A549 (cell line): ENCODE measurements at places on chromosomes 1 and 21. TPM values are rescaled to one million over a fixed set of nuclear protein-coding genes. Genes with fewer than 3 reads are reported as not detected.
A peak's percentile ranks its signal among the peaks of the same experiment; 100 is the strongest.

GRCh38 chr1:197606168-197606845 lies 169.0 kb downstream of the DENND1B start:
- no peak for DNase-seq

DNA sequence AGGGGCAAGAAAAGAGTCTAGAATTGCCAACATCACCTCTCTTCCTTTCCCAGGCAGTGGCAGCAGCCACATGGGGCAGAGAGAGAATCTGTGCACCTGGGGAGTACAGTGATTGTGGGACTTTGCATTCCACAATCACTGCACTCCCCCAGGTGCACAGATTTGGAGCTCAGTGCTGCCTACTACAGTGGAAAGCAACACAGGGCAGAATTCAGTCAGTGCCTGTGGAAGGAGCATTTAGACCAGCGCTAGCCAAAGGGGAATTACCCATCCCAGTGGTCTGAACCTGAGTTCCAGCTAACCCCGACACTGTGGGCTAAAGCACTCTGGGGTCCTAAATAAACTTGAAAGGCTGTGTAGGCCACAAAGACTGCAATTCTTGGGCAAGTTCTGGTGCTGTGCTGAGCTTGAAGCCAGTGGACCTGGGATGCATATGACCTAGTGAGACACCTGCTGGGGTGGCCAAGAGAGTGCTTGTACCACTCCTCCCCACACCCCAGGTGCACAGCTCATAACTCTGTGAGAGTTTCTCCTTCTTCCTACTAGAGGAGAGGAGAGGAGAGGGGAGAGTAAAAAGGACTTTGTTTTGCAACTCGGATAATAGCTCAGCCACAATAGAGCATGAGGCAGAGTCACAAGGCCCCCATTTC lies 50.3 kb downstream of the NUP210L start:
- no peak for DNase-seq

- no peak for DNase-seq
Observed at GRCh38 chr1:44238660-44239059, 25.4 kb downstream of the DMAP1 start.

L1TD1 gene
- polyA plus RNA-seq = not detected in 3 replicates

SPRR2F gene
- not detected in 3 replicates for polyA plus RNA-seq

DNA sequence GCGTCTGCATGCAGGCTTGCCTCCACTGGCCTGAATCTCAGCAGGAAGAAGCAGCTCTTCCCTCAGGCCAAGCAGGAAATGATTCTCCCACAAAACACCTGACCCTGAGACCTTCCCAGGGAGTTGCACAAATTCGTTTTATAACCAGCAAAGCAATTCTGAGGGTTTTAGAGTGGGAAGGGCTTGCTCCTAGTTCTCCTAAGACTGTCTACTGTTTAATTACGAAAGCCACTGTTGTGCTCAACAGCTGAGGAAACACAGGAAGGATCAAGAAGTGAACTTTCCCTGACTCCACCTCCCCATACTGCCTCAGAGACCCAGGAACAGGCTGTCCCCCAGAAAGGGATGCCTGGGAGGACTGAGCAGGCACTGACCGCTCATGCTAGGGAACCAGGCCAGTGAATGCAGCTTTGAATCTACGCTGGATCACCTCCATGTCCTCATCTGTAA lies 37.0 kb upstream of the PUM1 start:
- peak; percentile 28 for DNase-seq

DNA sequence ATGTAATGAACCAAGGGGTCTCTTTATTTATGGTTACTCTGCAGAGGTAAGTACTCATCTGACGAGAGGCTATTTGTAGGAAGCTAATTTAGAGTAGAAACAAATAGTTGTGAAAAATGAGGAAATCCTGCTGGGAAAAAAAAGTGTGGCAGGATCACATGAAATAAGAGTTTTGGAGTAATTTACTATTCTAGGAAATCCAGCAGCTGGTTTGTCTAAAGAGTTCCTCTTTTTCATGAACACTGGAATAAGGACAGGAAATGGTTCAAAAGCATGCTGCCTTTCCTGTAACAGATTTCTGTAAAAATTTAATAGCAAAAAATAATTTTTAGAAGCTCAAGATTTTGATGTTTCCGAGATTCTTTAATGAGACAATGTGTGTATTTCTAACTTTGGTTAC lies 177.3 kb downstream of the CHRM3 start:
- no peak for DNase-seq

- DNase-seq = no peak
Observed at GRCh38 chr1:179031855-179032513, 6.3 kb downstream of the FAM20B start.

DNA sequence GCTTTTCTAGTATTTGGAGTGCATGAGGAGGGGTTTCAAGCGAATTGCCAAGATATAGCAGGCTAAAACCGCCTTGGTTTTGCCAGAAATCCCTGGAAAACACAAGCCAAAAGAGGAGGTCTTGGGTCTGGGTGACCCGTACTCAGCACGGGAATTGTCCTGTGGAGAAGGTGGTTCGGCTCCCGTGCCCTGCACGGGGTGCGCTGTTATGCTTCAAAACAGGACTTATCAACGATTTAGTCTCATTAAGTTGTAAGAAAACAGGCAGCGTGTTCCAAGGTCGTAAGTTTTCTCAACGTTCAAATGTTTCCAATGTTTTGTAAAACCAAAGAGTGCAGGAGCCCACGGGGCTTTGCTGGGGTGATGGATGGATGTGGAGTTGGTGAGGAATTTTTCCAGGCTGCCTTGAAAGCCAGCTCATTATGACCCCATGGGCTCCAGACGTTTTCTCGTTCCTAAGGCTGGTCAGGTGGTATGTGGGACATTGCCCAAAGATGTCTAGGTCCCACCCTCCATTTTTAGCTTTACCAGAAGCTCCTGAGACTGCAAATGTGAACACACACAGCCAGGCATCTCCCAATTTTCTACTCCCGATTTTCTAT lies 75.4 kb upstream of the CLDN14 start:
- DNase-seq = no peak

DNA sequence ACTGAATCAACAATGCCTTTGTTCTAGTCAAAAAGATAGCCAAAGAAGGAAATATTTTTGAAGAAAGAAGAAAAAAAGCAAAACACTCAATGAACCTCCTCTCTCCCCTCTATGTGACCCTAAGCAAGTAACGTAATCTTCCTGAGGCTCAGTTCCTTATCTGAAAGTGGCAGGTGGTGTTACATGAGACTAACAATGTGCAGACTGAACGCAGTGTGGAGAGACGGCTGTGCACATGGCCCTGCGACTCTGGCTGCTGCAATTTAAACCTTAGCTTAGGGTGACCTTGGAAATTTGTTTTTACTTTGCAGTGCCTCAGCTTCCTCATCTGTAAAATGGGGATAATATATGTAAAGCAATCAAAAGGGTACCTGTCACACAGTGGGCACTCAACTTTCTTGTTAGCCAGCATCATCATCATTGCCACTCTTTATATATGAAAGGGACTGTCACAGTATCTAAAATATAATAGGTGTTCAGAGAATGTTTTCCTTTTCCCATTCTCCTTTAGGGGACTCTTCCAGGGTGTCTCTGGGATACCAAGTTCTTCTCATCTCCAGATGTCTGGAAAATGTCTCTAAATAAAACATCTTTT lies 100.1 kb upstream of the JUN start:
- DNase-seq = no peak

RIPK4 gene
- 5.1 to 6.4 TPM (median 5.7 TPM) in 3 replicates for polyA plus RNA-seq

PRSS38 gene
- not detected in 3 replicates for polyA plus RNA-seq

IKBKE gene
- 6.3 to 7.2 TPM (median 6.8 TPM) in 3 replicates for polyA plus RNA-seq

GRCh38 chr1:166484871-166485270 lies 318.1 kb upstream of the FAM78B start:
- no peak for DNase-seq

DNA sequence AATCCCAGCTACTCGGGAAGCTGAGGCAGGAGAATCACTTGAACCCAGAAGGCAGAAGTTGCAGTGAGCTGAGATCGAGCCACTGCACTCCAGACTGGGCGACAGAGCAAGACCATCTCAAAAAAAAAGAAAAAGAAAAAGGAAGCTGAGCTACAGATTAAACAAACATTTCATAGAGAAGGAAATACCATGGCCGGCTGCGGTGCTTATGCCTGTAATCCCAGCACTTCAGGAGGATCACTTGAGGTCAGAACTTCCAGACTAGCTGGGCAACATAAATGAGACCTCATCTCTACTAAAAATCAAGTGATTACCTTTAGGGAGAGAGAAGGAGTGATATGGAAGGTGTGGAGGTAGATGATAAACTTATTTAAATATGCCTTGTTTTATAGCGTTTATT lies 14.0 kb upstream of the CFAP126 start:
- DNase-seq = no peak

- DNase-seq = peak; percentile 6
Observed at GRCh38 chr1:10867138-10867721, 70.8 kb upstream of the CASZ1 start.

GBP6 gene
- not detected in 3 replicates for polyA plus RNA-seq

SMIM1 gene
- polyA plus RNA-seq = 0.80 to 1.3 TPM (median 1.1 TPM) in 3 replicates

LCE1A gene
- not detected in 3 replicates for polyA plus RNA-seq

TFAP2E gene
- polyA plus RNA-seq = 0.22 to 0.46 TPM (median 0.31 TPM) in 3 replicates

GRCh38 chr21:38819051-38819718 lies 13.5 kb downstream of the ETS2 start:
- no peak for DNase-seq

LAMB3 gene
- polyA plus RNA-seq = 8.1 to 11.1 TPM (median 9.1 TPM) in 3 replicates

MPZ gene
- 0.17 to 0.45 TPM (median 0.25 TPM) in 3 replicates for polyA plus RNA-seq

GRCh38 chr1:205375835-205376545 lies 19.3 kb upstream of the KLHDC8A start:
- DNase-seq = peak; percentile 54

- no peak for DNase-seq
Observed at GRCh38 chr1:54357967-54358366, 48.2 kb downstream of the SSBP3 start.

DNA sequence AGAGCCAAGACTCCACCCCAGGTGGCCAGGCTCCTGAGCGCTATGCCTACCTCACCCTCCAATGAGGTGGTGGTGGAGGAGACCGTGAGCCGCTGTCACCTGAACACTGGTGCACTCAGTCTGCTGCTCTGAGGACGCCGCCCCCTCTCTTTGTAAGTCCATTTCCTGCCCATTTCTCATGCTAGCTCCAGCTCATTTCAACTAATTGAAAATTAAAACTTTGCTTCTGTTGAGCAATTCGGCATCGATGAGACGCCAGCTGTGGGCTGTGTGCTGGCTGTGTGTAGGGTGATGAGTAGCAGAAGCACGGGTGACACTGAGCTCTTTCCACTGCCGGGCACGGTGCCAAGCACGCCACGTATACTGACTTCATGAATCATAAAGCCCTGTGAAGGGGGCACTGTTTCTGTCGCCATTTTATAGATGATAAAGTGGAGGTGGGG lies 11.2 kb downstream of the TNFRSF1B start:
- no peak for DNase-seq

GRCh38 chr1:62800825-62801306 lies 16.9 kb downstream of the ATG4C start:
- DNase-seq = no peak

GRCh38 chr1:38201431-38201830 lies 154.8 kb upstream of the POU3F1 start:
- DNase-seq = no peak

NMNAT1 gene
- polyA plus RNA-seq = 3.2 to 3.8 TPM (median 3.3 TPM) in 3 replicates

GRCh38 chr1:195965475-195965874 lies 642.8 kb downstream of the KCNT2 start:
- no peak for DNase-seq

DNA sequence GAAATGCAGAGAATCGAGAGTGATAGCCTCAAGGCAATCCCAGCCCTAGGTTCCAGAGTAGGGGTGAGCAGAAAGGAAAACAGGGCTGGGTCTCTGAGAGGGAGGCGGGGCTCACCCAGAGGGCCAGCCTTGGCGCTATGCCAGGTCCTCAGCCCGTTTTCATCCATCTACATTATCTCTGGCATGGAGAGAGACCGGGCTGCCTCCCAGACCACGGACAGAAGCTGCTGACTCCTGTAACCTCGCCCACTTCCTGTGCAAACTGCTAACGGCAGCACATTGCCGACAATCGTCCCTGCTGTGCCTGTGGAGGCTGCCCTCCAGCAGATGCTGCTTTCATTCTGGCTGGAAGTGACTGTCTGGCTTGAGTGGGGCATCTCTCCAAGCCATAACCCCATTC lies 569.1 kb downstream of the NPHP4 start:
- no peak for DNase-seq

DNA sequence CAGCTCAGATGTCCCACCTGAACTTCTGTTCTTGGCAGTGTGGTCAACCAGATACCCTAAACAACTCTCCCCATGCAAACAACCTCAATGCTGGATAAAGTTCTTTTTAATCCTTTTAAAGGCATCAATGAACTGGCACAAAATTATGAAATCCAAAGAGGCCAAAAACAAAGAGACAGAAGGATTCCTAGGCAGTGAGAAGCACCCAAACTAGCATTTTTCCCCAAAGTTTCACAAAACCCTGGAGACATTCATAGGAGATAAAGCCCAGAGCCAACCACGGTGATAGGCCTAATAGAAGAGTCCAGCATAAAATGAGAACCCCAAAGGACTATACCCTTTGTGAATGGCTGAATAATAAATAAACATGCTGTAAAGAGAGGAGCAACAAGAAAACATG lies 50.7 kb downstream of the MATN1 start:
- DNase-seq = no peak

- DNase-seq = no peak
Observed at GRCh38 chr1:86197206-86197855, 40.8 kb upstream of the COL24A1 start.

- no peak for DNase-seq
Observed at GRCh38 chr1:168933141-168933805, 173.2 kb upstream of the ATP1B1 start.

GRCh38 chr21:44611551-44611950 lies 328 bp upstream of the KRTAP10-8 start:
- DNase-seq = no peak

DNA sequence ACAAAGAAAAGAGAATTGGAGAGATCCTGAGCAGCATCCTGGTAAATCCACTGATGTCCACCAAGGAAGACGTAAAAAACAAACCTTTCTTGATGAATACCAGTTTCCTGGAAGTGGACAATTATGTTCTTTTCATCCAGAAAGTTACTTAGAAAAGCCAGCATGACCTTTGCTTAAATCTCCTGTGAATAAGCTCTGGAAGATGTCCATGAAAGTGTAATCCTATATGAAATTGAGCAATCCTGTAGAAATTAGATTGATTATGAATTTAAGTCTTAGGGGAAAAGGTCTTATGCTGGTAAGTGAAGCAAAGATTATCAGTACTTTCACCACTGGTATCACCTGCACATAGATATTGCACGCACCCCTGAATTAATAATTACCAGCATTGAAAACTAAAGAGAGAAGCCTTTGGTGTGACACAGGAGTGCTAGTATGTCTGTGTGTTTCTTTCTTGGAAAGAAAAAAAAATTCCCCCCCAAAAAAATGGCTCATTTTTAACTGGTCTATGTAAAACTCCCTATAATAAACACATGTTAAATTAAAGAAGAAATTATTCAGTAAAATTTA lies 164.5 kb upstream of the LHX8 start:
- no peak for DNase-seq

GRCh38 chr1:77143529-77144121 lies 75.6 kb downstream of the PIGK start:
- peak; percentile 2 for DNase-seq

- DNase-seq = peak; percentile 14
Observed at GRCh38 chr1:75765697-75766355, 20.2 kb upstream of the RABGGTB start.

ATP6V1G3 gene
- polyA plus RNA-seq = not detected in 3 replicates

GPATCH2 gene
- 8.9 to 10.8 TPM (median 10.7 TPM) in 3 replicates for polyA plus RNA-seq

ATP1A4 gene
- not detected in 3 replicates for polyA plus RNA-seq
